Hepatocyte (in vitro differentiated cells): ENCODE measurements at places on chromosomes 6 and 20. TPM values are rescaled to one million over a fixed set of nuclear protein-coding genes. Genes with fewer than 3 reads are reported as not detected.

GRCh38 chr6:168715643-168716481, 274.9 kb downstream of the SMOC2 start:
- H3K27me3 ChIP-seq = no peaks in the 10 kb centered on the region
- H3K27ac ChIP-seq = no peak overlapping the region
- DNase-seq = no peak
- H3K4me1 ChIP-seq = no peaks in the 10 kb centered on the region
- no peak overlapping the region for H3K4me3 ChIP-seq
- H3K36me3 ChIP-seq = no peaks in the 10 kb centered on the region

GRCh38 chr6:31547727-31548543, 527 bp downstream of the NFKBIL1 start:
- peak overlapping the region; percentile 43 for H3K4me3 ChIP-seq
- H3K36me3 ChIP-seq = no peaks in the 10 kb centered on the region
- H3K27me3 ChIP-seq = no peaks in the 10 kb centered on the region

- no peaks in the 10 kb centered on the region for H3K36me3 ChIP-seq
- no peak overlapping the region for H3K27ac ChIP-seq
- H3K4me3 ChIP-seq = no peak overlapping the region
- H3K4me1 ChIP-seq = no peaks in the 10 kb centered on the region
Measured at GRCh38 chr6:74875193-74875592, 330.7 kb downstream of the COL12A1 start.

GRCh38 chr20:7171911-7172310, 404.4 kb downstream of the BMP2 start:
- no peaks in the 10 kb centered on the region for H3K4me1 ChIP-seq
- H3K36me3 ChIP-seq = no peaks in the 10 kb centered on the region
- no peaks in the 10 kb centered on the region for H3K27me3 ChIP-seq
- no peak for DNase-seq
- H3K27ac ChIP-seq = no peak overlapping the region

- no peaks in the 10 kb centered on the region for H3K36me3 ChIP-seq
- no peak for DNase-seq
- no peak overlapping the region for H3K4me3 ChIP-seq
- H3K27me3 ChIP-seq = no peaks in the 10 kb centered on the region
- no peak overlapping the region for H3K27ac ChIP-seq
Measured at GRCh38 chr6:147486683-147487082, 21.8 kb upstream of the SAMD5 start.

DNA sequence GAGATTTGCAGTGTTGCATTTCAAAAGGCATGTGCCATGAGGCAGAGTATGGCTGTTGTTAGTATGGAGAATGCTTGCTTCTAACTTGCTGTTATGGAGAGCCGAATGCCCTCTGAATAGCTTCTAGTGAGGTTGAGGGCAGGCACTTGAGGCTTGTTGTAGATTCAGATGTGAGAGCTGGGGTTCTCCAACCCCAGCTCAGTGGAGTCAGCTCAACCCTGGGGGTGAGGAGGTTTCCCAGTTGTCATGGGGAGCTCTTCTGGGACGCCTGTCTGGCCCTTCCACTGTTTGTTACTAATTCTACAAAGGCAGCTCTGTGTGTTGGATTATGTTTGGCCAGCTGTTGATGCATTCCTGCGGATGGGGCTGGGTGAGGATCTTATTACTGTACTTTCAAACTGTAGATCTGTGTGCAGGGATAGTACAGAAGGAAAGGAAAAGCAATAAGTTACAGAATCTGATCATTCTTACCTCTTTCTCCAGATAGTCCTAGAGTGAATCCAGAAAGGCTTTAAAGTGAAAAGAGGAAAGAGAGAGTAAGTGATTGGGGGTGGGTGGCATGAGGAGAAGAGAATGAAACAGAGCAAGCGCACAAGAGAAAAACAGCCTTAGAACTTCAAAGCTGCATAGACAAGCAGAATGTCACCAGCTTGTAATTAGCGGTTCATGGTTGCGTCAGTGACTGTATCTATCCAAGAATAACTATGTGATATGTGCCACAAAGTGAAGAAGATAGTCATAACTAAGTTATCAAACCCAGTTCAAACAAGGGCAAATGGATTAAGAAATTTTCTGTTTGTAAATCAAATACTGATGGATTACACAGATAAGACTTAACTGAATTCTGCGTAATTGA, 148.7 kb downstream of the PRL start:
- H3K4me3 ChIP-seq = no peak overlapping the region
- H3K36me3 ChIP-seq = no peaks in the 10 kb centered on the region
- DNase-seq = peak; percentile 38
- peak overlapping the region; percentile 50 for H3K27ac ChIP-seq

- no peaks in the 10 kb centered on the region for H3K4me1 ChIP-seq
- H3K4me3 ChIP-seq = no peak overlapping the region
- DNase-seq = no peak
- H3K36me3 ChIP-seq = no peaks in the 10 kb centered on the region
- H3K27me3 ChIP-seq = no peaks in the 10 kb centered on the region
Measured at GRCh38 chr20:642398-643174, 10.4 kb downstream of the SRXN1 start.

DNA sequence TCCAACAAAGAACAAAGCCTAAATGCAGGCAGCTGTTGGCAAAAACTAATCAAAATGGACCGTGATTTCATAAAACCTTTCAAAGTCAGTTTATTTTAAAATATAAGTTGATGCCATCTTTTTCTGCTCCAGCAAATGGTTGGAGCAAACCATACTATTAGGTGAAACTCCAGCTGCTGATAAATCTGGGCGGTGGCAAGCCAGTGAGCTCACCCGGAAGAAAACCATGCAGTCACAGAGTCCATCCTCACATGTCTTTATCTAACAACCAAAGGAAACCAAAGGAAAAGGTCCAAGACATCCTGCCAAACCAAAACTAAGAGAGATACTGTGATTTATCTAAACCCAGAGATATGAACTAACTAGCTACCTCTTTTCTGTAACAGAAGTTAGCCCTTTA, 72.6 kb downstream of the HIVEP2 start:
- H3K4me1 ChIP-seq = no peaks in the 10 kb centered on the region
- H3K27ac ChIP-seq = peak overlapping the region; percentile 70
- DNase-seq = peak; percentile 32
- H3K4me3 ChIP-seq = no peak overlapping the region
- no peaks in the 10 kb centered on the region for H3K27me3 ChIP-seq

DNA sequence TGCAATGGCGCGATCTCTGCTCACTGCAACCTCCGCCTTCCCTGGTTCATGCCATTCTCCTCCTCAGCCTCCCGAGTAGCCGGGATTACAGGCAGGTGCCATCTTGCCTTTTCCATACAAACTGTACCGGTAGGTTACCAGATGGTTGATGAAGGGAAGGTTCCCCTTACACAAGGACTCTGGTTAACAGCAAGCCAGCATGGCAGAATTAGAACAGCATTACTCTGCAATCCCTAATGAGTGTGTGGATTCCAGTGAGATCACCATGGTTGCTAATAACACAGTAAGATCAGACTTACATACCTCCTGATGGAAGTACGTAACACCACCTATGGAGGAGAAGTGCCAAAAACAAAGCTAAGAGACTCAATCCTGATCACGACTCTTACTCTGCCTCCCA, 51.7 kb downstream of the TTI1 start:
- H3K27ac ChIP-seq = no peak overlapping the region
- H3K36me3 ChIP-seq = no peaks in the 10 kb centered on the region
- peaks cover 11% of the 10 kb centered on the region for H3K4me1 ChIP-seq

- no peaks in the 10 kb centered on the region for H3K4me1 ChIP-seq
- no peaks in the 10 kb centered on the region for H3K36me3 ChIP-seq
- DNase-seq = no peak
- H3K27me3 ChIP-seq = no peaks in the 10 kb centered on the region
- no peak overlapping the region for H3K27ac ChIP-seq
Measured at GRCh38 chr6:13248994-13249393, 79.3 kb downstream of the TBC1D7 start.

Gene ABHD16B
- polyA plus RNA-seq = 0.68 and 0.95 TPM in 2 replicates

Gene WDR46
- polyA plus RNA-seq = 70.1 and 84.2 TPM in 2 replicates

Gene C20orf202
- polyA plus RNA-seq = 0.35 and 0.84 TPM in 2 replicates
